ENCODE measurements at places on chromosomes 12 and 14. TPM values are rescaled to one million over a fixed set of nuclear protein-coding genes. Genes with fewer than 3 reads are reported as not detected.

LMO3 gene
- not detected for polyA plus RNA-seq

ZFYVE26 gene
- polyA plus RNA-seq, result 0.09 TPM

HNRNPA1 gene
- 789 TPM for polyA plus RNA-seq

SYNDIG1L gene
- polyA plus RNA-seq, result not detected

DNA sequence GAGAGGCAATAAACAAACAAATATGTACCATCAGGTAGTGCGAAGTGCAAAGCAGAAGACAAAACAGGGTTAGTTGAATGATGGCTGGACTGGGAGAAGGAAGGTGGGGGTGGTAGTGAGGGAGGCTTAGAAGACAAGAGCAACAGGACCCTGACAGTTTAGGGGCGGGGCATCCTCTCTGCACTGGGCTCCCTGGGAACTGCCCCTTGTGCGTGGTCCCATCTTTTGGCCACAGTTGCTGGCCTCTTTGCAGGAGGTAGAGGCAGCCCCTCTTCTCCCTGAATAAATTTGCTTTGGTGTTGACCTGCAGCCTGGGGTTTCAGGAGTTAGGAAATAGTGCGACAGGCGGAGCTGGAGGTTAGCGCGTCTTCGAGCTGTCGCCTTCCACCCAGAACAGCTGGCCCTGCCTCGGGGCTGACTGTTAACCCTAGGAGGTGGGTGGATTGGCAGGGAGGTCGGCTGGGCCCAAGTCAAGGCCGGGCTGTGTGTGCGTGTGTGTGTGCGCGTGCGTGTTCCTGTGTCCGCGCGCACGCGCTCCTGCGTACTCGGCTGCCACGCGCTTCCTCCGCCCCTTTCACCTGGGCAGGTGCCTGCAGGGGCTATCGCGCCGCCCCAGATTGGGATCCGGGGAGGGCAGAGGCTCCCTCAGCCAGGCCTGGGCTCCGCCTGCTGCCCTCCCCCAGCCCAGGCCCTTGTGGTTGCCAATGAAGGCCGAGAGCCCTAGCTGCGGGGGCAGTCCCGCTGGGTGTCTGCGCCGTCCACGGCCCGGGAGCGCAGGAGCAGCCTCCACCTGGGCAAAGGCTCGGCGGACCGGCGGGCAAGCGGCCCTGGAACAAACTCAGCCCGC lies 180.8 kb downstream of the ADCK1 start:
- no peak for DNase-seq
- peak overlapping the region; percentile 41 for H3K4me3 ChIP-seq
- peaks cover 27% of the 10 kb centered on the region for H3K27me3 ChIP-seq
- peaks cover 14% of the 10 kb centered on the region for H3K4me1 ChIP-seq
- no peak overlapping the region for H3K27ac ChIP-seq
- no peaks in the 10 kb centered on the region for H3K36me3 ChIP-seq

DNA sequence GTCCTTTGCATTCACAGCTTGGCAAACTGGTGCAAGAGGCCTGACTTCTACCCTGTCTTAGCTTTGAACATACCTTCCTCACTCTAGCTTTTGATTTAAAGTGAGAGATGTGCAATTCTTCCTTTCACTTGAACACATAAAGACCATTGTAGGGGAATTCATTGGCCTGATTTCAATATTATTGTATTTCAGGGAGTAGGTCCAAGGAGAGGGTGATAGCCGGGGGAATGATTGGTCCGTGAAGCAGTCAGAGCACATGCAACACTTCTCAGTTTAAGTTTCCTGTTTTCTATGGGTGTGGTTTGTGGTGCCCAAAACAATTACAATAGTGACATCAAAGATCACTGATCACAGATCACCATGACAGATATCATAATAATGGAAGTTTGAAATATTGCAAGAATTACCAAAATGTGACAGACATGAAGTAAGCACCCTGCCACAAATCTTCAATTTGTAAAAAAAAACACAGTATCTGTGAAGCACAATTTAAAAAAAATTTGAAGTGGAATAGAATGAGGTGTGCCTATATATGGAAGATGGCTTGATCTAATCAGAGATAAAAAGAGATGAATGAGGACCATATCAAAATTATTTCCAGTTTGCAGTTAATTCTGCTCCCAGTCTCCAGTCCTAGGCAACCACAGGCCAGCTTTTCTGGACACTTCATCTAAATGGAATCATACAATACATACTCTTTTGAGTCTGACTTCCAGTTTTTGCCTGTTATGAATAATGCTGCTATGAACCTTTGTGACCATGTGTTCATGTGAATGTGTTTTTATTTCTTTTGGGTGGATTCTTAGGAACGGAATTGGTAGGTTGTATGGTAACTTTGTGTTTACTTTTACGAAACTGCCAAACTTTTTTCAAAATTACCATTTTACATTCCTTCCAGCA lies 23.2 kb downstream of the BORCS5 start:
- H3K36me3 ChIP-seq, result peaks cover 22% of the 10 kb centered on the region
- H3K4me1 ChIP-seq, result peaks cover 27% of the 10 kb centered on the region
- peak overlapping the region; percentile 81 for H3K27ac ChIP-seq
- H3K27me3 ChIP-seq, result no peaks in the 10 kb centered on the region
- H3K4me3 ChIP-seq, result no peak overlapping the region

GRCh38 chr12:6038160-6038559 lies 86.3 kb downstream of the VWF start:
- H3K36me3 ChIP-seq, result no peaks in the 10 kb centered on the region
- peak; percentile 15 for DNase-seq
- H3K27me3 ChIP-seq, result peaks cover under 1% of the 10 kb centered on the region
- no peaks in the 10 kb centered on the region for H3K4me1 ChIP-seq
- no peak overlapping the region for H3K27ac ChIP-seq

DNA sequence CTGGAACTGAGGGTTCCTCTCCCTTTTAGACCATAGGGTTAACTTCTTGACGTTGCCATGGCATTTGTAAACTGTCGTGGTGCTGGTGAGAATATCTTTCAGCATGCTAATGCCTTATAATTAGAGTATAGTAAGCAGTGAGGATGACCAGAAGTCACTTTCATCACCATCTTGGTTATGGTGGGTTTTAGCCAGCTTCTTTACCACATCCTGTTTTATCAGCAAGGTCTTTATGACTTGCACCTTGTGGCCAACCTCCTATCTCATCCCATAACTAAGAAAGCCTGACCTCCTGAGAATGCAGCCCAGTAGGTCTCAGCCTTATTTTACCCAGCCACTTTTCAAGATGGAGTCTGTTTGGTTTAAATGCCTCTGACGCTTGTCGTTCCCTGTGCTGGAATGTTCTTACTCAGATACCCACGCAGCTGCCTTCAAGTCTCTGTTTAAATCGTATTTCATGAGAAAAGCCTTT lies 44.2 kb downstream of the BBS10 start:
- H3K4me1 ChIP-seq, result no peaks in the 10 kb centered on the region
- no peak overlapping the region for H3K27ac ChIP-seq
- H3K4me3 ChIP-seq, result no peak overlapping the region
- DNase-seq, result no peak
- no peaks in the 10 kb centered on the region for H3K36me3 ChIP-seq

- H3K4me3 ChIP-seq, result peak overlapping the region; percentile 95
- H3K36me3 ChIP-seq, result peaks cover 11% of the 10 kb centered on the region
- peaks cover 37% of the 10 kb centered on the region for H3K4me1 ChIP-seq
- H3K27me3 ChIP-seq, result no peaks in the 10 kb centered on the region
Measured at GRCh38 chr14:74301594-74302151, 1.1 kb downstream of the ABCD4 start.

DNA sequence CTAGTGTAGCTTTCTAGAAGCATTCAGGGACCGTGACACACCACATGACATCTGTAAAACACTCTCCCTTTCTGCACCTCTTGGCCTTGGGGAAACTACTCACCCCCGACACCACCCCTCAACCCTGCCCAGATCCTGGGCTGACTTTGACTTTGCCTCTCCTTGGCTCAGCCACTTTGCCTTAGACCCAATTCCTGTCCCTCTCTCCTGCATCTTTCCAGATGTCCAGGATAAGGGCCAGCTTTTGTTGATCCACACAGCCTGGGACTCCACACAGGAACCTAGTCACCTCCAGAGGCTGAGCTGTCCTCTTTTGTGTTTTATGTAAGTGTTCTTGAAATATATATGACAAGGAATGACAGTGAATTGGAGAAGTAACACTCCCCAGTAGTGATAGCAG lies 153.7 kb upstream of the PLXNC1 start:
- no peaks in the 10 kb centered on the region for H3K4me1 ChIP-seq
- H3K36me3 ChIP-seq, result no peaks in the 10 kb centered on the region
- no peaks in the 10 kb centered on the region for H3K27me3 ChIP-seq

- peaks cover 6% of the 10 kb centered on the region for H3K4me1 ChIP-seq
- DNase-seq, result no peak
- H3K4me3 ChIP-seq, result no peak overlapping the region
- no peaks in the 10 kb centered on the region for H3K36me3 ChIP-seq
- H3K27me3 ChIP-seq, result no peaks in the 10 kb centered on the region
- no peak overlapping the region for H3K27ac ChIP-seq
Measured at GRCh38 chr12:32285489-32285888, 113.9 kb upstream of the FGD4 start.

- peaks cover 23% of the 10 kb centered on the region for H3K36me3 ChIP-seq
- DNase-seq, result no peak
- no peak overlapping the region for H3K27ac ChIP-seq
- no peaks in the 10 kb centered on the region for H3K27me3 ChIP-seq
Measured at GRCh38 chr12:1184402-1184801, 193.4 kb downstream of the ERC1 start.

GRCh38 chr12:54378796-54379397 lies 5.6 kb downstream of the ZNF385A start:
- H3K27ac ChIP-seq, result peak overlapping the region; percentile 62
- DNase-seq, result no peak
- H3K4me3 ChIP-seq, result no peak overlapping the region
- H3K27me3 ChIP-seq, result no peaks in the 10 kb centered on the region

DNA sequence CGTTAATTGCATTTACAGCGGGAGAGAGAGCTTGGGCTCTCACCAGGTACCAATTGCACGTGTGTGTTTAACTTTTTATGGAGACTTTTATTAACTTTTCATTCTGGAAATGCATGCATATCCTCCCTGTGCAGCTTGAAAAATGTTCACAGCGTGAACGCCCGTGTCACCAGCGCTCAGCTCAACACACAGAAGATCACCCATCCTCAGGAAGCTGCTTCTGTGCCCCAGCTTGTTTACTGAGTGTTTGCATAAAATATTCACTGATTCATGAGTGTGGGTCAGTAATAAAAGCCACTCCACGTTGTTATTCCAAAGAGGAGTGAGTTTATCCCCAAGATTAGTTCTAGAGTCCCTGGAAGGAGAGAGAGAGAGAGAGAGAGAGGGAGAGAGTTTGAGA lies 75.5 kb upstream of the FZD10 start:
- peaks cover 7% of the 10 kb centered on the region for H3K36me3 ChIP-seq
- DNase-seq, result no peak
- no peak overlapping the region for H3K4me3 ChIP-seq
- H3K27ac ChIP-seq, result no peak overlapping the region
- H3K4me1 ChIP-seq, result peaks cover 4% of the 10 kb centered on the region

DNA sequence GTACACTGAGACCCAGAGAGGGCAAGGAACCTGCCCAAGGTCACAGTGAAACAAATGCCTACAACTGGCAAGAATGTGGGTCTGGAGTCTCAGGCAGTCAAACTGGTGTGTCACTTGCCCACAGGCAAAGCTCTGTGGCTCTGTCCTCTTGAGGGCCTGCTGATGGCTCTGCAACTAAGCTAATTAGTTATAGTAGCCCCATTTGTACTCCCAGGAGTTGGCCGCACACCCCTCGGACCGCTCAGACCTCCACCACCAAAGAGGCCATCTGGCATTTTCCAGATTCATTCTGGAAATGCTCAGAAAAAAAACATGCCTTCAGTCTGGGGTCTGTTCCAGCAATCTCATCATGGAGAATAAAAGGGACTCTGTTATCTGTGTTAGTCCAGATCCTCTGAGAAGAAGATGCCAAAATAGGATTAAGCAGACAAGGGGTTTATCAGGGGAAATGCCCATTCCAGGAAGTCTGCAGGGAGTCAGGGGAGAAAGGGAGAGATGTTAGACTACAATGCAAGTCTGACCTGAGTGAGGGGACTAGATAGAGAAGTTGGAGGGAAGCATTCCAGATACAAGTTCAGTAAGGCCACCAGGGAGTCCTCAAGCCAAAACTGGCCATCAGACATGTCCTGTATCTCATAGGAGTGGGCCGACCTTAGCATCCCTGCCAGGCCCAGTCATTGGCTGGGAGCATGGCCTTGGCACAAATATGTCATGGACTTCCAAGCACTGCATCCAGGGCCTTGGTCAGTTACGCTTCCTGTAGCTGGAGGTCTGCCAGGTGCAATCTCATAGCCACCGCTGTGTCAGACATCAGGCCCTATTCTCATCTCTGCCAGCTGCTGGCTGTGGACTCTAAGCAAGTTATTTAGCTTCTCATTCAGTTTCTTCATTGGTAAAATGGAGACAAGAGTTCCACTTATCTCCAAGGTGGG lies 15.4 kb upstream of the OAS1 start:
- peak overlapping the region; percentile 24 for H3K27ac ChIP-seq
- peaks cover 15% of the 10 kb centered on the region for H3K27me3 ChIP-seq
- no peak overlapping the region for H3K4me3 ChIP-seq
- peaks cover 6% of the 10 kb centered on the region for H3K4me1 ChIP-seq
- H3K36me3 ChIP-seq, result no peaks in the 10 kb centered on the region
- DNase-seq, result no peak

GRCh38 chr12:108645686-108646599 lies 12.2 kb upstream of the SELPLG start:
- no peak overlapping the region for H3K4me3 ChIP-seq
- DNase-seq, result no peak
- H3K4me1 ChIP-seq, result peaks cover 69% of the 10 kb centered on the region
- H3K27ac ChIP-seq, result peak overlapping the region; percentile 94

- H3K4me1 ChIP-seq, result no peaks in the 10 kb centered on the region
- H3K36me3 ChIP-seq, result no peaks in the 10 kb centered on the region
- DNase-seq, result no peak
Measured at GRCh38 chr12:102633981-102634605, 153.7 kb upstream of the IGF1 start.

DNA sequence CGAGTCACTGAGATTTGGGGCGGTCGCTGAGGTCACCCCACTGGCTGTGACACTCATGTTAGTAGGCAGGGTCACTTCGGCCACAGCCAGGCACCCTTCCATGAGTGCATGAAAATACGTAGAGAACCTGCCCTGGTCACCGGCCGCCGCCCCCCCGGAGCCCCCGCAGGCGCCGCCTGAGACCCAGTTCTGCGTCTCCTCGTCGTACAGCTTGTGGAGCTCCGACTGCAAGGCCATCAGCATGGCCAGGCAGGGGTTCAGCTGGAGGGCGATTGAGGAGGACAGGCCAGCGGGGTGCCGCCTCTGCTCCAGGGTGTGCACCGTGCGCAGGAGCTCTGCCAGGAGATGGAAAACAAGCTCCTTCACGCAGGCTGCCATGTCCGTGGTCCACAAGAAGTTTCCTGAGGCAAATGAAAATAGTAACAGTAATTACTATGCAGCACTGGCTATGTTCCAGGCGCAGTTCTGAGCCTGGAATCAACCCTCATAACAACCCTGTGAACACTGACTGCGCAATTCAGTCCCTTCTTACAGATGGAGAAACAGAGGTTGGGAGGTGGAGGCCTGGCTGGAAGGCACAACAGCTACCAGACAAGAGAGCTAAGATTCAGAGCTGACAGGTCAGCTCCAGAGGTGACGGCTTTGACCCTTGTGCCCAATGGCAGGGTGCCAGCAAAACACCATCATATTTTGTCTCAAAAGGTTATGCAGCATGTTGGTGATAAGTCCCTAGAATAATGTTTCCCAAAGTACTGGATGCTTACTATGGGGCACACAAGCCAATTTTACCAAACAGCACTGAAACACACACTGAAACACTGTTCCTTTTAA lies 59.9 kb downstream of the TRAFD1 start:
- no peak overlapping the region for H3K4me3 ChIP-seq
- no peaks in the 10 kb centered on the region for H3K27me3 ChIP-seq
- no peaks in the 10 kb centered on the region for H3K36me3 ChIP-seq
- no peak for DNase-seq
